ENCODE measurements at places on chromosomes 5 and 9.

DNA sequence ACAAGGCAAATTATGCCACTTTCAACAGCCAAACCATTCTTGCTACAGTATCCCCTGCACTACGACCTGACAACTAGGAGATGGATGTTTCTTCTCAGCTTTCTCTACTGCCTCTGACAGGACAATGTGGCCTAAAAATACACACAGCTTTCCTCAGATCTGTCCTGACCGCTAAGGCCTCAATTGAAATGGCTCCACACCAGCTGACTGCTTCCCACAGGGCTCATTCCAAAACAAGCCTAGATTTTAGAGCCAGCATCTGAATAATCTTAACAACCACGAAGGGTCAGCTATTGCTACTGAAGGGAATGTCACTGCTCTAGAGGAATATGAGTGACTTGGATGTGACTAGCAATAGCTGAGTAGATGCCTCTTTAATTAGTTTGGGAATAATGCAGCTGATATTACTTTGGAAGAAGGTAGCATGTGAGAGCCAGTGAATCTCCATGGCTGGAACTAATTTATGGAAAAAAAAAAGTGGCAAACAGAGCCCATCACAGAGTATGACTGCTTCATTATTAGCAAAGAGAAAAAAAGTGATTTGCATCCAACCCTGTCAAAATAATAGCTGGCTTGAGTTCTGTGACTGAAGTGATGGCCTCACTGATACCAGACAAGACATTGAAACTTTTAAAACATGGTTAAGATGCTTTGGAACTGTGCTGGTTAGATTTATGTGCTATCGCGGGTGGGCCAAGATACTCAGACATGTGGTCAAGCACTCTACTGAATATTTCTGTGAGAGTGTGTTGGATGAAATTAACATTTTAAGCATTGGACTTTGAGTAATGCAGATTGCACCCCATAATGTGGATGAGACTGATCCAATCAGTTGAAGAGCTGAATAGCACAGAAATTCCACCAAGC lies 450.2 kb downstream of the NR2F1-AS1 start:
- ATAC-seq: no peak

DNA sequence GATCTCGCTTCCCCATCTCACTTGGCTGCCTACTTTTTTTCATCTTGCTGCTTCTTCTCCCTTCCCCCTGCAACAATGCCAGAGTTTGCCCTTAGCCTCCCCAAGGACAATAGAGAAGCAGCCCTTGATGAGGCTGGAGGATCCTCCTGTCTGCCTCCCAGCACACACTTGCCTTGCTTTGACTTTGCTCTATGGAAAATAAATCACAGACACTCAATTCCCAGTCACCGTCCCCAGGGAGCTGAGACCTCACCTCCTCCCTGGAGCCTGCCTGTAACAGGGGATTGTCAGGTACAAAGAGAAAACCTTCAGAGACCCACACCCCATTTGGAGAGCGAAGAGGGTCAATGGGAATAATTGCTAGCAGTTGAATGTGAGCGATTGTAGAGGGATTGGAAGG lies 242.1 kb upstream of the ZNF462 start:
- ATAC-seq: no peak

DNA sequence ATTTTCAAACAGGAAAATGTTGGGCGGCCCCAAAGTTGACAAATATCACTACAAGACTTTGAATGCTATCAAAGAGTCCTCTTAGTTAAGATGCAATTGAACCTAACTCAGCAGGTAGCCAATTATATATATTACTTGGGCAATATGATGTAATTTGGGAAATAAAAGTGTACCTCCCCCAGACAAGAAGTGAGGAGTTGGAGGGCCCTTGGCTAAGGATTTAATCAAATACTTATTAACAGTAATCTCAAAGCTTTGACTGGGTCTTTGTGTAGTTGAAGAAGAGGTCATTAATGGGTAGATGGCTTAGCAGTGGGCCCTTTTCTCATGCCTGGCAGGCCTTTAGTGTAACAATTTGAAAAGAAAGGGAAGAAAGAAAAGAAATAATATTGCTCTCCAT lies 599.0 kb downstream of the CSNK1G3 start:
- ATAC-seq: no peak

GRCh38 chr9:131697097-131697496 lies 42.8 kb downstream of the RAPGEF1 start:
- peak; percentile 69 for ATAC-seq

DNA sequence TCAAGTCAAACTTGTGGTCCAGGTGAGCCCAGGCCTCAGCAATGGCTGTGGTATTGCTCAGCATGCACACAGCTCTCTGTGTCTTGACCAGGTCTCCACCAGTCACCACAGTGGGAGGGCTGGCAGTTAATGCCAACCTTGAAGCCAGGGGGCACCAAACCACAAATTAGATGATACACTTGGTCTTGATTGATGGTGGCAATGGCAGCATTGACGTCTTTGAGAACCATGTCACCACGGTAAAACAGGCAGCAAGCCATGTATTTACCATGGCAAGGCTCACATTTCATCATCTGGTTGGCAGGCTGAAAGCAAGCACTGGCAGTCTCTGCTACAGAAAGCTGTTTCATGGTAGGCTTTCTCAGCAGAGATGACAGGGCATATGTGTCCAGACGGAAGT lies 40.0 kb downstream of the NIM1K start:
- no peak for ATAC-seq

- no peak for ATAC-seq
Observed at GRCh38 chr9:82255481-82256176, 267.1 kb downstream of the SPATA31D1 start.

DNA sequence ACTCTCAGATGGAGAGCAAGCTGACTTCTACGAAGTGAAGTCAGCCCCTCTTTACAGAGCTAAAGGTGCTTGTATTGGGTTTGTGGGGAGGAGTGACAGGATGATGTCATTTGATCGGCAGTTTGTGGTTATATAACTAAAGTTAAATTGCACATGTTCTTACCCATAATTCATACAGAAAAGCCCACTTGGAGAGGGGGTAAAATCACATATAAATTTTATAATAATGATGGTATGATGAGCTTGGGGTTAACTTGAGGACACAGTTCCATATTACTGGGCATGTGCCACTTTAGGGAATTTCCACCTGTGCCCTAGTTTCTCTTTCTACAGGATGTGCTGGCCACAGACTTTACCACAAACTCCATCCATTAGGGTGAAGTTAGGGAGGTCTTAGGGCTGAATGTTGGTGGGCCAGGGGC lies 1178.6 kb upstream of the CDH9 start:
- ATAC-seq: no peak

DNA sequence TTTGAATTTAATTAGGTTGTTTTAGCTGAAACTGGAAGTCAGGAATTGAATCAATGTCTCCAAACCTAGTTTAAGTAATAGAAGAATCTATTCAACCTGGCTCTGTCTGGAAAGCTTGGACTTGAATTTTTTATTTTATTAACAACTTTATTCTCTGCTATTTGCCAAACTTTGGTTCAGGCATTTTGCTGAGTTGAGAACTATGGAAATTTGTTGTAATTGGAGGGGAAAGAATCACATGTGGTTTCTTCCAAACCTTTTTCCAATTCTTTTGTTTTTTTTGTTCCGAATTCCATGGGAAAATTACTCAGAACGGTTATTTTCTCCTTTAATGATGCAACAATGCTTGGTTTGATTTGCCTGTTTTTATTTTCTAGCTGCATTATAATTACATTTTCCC lies 98.2 kb upstream of the RPS23 start:
- ATAC-seq: no peak

DNA sequence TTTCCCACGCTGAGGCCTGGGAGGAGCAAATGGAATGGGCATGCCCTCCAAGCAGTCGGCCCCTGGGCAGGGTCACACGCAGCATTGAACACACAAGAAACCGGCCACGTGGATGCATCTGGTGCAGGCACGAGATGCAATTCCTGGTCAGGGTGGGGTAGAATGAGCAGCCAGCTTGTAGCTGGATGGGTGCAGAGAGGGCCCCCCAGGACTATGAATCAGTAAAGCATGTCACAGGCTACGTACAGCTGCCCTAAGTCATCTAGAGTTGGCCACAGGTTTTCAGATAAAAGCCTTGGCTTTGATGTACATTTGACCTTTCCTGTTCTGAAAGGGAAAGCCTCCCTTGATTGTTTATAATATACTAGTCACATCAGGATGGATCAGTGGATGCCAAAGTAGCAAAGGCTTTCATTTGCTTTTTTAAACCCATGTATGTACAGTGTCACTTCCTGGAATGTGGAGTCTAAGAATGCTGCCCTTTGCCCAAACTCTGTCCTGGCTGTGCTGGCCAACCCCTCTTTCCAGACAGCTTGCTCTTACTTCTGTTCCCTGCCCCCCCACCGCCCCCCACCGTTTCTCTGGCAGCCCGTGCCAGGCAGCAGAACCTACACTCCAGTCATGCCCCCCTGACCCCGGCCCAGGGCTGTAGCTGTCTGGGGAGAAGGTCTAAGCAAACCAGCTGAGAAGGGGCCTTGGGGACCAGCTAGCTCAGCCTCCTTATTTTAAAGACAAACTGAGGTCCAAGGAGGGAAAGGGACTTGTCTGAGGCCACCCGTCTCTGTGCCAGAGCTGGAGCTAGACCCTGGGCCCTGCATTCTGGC lies 169.2 kb downstream of the HSPA4 start:
- no peak for ATAC-seq

- ATAC-seq: no peak
Observed at GRCh38 chr5:157047898-157048297, 11.0 kb downstream of the HAVCR1 start.

GRCh38 chr9:134187110-134187531 lies 22.8 kb upstream of the RNU6ATAC start:
- ATAC-seq: no peak

DNA sequence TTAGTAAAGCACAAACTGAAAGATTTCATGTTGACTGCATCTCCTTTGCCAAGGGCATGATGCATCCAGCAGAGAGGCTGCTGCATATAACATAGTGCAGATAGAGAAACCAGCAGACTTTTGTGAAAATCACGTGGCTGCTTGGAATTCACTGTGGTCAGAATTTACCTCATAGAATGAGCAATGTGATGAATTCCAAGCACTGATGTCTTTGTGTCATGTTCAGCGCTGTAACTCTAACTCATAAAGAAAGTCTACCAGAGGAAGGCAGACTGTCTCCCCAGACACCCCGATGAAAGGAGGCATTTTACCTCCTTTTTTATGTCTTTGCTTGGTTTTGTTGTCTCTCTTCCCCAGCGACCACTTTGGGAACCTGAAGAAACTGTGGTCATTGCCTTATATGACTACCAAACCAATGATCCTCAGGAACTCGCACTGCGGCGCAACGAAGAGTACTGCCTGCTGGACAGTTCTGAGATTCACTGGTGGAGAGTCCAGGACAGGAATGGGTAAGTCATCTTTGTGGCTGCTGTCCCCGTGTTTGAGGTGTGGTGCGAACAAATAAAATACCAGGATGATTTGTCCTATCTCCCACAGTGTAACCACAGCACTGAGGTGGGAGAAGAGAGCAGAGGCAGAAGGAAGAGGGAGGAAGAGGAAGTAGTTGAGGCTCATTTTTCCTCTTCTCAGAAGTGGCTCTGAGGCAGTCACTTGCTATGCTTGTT lies 42.0 kb downstream of the ITK start:
- ATAC-seq: no peak

GRCh38 chr5:74148321-74148720 lies 492.2 kb downstream of the ENC1 start:
- no peak for ATAC-seq

GRCh38 chr5:9774472-9775079 lies 144.4 kb upstream of the TAS2R1 start:
- no peak for ATAC-seq

DNA sequence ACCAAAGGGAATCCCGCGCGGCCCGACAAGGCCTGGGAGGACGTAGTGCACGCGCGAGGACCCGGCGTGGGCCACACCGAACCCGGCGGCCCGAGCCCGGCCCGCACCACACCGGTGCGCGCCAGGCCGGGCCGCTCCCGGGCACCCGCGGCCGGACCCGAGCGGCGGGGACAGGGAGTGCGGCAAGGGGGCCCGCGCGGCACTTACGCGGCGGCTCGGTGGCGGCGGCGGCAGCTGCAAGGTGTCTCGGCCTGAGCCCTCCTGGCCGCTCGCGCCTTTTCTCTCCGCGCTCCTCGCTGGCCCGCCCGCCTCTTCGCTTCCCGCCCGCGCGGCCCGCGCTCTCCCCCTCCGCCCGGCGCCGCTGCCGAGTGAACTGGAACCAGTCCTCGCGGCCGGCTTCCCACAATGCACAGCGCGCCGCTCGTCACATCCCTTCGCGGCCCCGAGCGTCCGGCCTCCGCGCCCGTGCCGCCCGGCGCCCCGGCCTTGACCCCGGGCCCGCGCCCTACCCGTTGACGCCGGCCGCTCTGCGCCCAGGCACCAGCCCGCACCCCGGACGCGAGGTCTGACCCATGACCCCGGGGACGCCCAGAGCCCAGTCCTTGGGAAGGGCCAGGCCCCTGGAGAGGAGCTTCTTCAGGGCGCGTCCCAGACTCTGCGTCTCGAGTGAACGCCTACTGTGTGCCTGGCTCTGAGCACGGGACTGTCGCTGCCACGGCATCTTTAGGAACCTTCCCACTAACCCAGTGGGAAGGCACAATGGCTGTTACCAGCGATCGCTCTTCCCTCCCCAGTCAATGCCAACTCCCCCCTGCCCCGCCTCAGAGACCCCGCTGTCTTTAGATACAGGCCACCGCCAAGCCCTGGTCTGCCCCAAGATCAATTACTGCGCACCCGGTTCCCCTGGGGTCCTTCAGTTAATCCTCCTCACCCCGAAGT lies at the start of gene MACROH2A1:
Gene MACROH2A1 (minus strand): TSS at position 377 of the 939 bp plus-strand sequence. CDS start 10,138 bp downstream, outside the sequence.
- ATAC-seq: peak; percentile 98

GRCh38 chr9:130053504-130054324 lies at the start of gene GPR107:
Gene GPR107 (plus strand): TSS chr9:130053906. CDS start chr9:130053933, 27 bp downstream.
- ATAC-seq: peak; percentile 97

DNA sequence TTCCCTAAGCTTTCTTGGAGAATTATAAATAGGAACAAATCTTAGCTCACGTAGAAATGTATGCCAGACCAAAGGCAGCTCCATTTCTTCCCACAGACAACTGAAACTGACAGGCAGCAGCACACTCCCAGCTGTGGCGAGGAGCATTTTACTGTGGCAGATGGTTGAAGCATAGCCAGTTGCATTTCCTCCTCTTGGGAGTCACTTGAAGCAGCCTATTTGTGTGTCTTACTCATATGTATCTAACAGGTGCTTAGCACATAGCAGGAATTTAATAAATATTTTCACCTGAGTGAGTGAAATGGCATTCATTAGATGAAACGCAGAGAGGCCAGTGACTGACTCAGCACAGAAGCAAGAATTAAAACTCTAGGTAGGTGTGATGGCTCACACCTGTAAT lies 12.3 kb upstream of the MTMR12 start:
- no peak for ATAC-seq

GRCh38 chr5:72248410-72248981 lies 71.5 kb downstream of the MRPS27 start:
- peak; percentile 65 for ATAC-seq

GRCh38 chr5:177423671-177424070 lies 2.8 kb upstream of the GRK6 start:
- ATAC-seq: no peak

- ATAC-seq: no peak
Observed at GRCh38 chr5:60357302-60357701, 342.7 kb downstream of the DEPDC1B start.

GRCh38 chr9:69173891-69174615 lies at the start of gene TJP2:
Gene TJP2 (plus strand): TSS chr9:69174277. CDS start chr9:69174373, 96 bp downstream.
- ATAC-seq: peak; percentile 80

DNA sequence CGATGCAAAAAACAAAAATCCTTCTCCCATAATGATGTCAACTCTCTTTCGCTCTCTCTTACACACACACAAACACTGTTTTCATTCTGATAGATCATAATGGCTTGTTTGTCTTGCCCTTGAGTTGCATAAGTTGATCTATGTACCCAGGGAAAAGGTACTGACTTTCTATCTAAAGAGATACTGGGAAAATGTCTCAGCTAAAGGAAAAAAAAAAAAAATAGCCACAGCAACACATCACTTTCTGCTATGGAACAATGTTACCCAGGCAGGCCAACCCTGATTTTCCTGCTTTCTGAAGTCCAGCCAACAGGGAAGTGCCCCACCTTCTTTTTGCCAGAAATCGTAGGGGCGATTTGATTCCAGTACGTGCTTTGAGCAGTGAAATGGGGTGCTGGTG lies 212.6 kb upstream of the ACTBL2 start:
- ATAC-seq: no peak

Data from gastroesophageal sphincter (tissue), 4 donors.